NCI-H1417 treated with DMSO at 0.1 percent for 48 hours (cell line): ENCODE measurements at places on chromosomes 13 and 19.

DNA sequence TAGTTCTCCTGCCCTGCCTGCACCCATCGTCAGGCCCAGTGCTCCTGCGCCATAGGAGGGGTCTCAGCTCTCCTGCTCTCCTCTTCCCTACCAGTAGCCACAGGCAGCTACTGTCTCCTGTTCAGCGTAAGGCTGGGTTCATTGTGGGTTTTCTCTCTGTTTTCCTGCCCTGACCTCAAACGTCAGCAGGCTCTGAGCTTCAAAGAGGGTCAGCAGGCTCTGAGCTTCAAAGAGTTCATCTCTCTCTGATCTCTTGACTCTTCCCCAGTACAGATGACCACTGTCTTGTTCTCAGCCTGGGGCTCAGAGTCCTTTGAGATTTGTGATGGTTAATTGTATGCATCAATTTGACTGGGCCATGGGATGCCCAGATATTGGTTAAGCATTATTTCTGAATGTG lies 4.6 kb upstream of the CPB2 start:
- DNase-seq: no peak

- no peak for DNase-seq
Measured at GRCh38 chr19:51158474-51159129, 16.5 kb downstream of the SIGLEC7 start.

GRCh38 chr13:71587817-71588216 lies 279.2 kb downstream of the DACH1 start:
- DNase-seq: no peak

GRCh38 chr19:31339411-31339810 lies 9.8 kb downstream of the TSHZ3 start:
- no peak for DNase-seq

DNA sequence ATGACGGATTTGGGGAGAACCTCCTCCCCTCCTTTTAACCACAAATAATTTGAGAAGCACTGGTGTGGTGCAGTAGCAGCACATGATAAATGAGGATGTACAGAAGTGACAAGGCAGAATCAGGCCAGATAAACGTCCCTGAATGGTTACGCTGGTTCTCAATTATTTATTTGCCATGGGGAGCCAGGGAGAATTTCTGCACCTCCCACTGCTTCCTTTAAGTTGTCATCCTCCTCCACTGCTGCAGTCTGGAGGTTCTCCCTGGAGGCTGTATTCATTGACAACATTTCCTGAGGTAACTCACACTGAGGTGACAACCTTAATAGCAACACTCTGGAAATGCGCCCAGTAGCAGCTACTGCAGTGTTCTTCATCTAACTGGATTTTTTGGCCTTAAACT lies 308.9 kb upstream of the SLITRK1 start:
- no peak for DNase-seq

- no peak for DNase-seq
Measured at GRCh38 chr13:44726778-44727177, 150.6 kb upstream of the TSC22D1 start.

- DNase-seq: no peak
Measured at GRCh38 chr13:107450431-107450830, 764.9 kb downstream of the LIG4 start.

DNA sequence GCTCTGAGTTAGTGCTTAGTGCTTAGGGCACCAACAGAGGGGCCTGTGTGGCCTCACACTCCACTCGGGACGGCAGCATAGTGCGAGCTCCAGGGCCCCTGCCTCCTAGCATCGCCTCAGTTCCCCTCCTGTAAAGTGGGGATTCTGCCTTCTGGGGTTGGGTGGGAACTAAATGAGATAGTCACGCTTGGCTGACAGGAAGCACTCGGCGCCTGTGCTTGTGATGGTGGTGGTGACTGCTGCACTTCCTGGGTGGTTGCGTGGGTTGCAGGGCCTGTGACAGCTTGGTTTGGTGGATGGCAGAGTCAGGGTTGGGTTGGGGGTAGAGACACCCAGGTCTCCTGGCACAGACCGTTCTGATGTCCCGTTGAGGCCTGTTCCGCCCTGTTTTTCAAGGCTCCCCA lies 7.7 kb downstream of the PLEKHF1 start:
- DNase-seq: no peak

GRCh38 chr19:4060621-4061177 lies 6.0 kb downstream of the ZBTB7A start:
- DNase-seq: no peak

- DNase-seq: no peak
Measured at GRCh38 chr19:38190061-38190460, 34.0 kb downstream of the DPF1 start.

GRCh38 chr13:99419591-99420243 lies 81.6 kb upstream of the TM9SF2 start:
- DNase-seq: no peak

GRCh38 chr13:81639984-81640582 lies 1299.2 kb upstream of the SPRY2 start:
- no peak for DNase-seq

GRCh38 chr19:29413435-29413834 lies 112.4 kb upstream of the VSTM2B start:
- DNase-seq: no peak

DNA sequence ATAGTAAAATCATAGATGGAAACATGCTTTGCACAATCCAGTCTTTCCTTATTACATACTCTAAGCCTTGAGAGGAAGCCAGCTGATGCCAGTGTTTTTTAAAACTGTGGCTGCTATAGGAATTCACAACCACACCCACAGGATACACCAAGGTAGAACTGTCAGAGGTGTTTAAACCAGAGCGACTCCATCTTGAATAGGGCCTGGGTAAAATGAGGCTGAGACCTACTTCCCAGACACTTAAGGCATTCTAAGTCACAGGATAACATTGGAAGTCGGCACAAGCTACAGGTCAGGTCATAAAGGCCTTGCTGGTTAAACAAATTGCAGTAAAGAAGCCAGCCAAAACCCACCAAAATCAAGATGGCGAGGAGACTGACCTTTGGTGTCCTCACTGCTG lies 1.7 kb downstream of the SCGB2B2 start:
- no peak for DNase-seq

GRCh38 chr19:35741203-35741515 lies 1.1 kb downstream of the IGFLR1 start:
- DNase-seq: no peak

GRCh38 chr19:28386470-28386869 lies 826.5 kb downstream of the UQCRFS1 start:
- DNase-seq: no peak

GRCh38 chr19:16943942-16944625 lies 55.3 kb downstream of the F2RL3 start:
- no peak for DNase-seq

DNA sequence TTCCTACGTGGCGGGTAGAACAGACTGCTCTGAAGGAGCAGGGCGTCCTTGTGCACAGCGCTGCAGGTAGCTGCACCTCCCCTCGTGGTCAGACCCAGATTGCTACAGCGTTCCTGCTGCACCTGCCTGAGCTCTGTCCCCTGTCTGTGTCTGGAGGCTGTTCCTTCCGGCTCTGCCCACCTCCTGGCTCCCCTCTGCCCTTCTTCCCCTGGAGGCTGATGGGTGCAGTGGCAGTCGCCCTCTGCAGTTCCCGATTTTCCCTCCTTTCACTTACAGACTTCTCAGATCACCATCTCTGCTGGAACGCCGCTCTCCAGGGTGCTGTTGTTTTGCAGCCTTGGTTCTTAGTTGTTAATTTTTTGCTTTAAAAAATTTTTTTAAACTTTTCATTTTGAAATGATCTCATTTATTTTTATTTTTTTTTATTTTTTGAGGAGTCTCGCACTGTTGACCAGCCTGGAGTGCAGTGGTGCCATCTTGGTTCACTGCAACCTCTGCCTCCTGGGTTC lies 53.6 kb downstream of the SMARCA4 start:
- no peak for DNase-seq

GRCh38 chr19:4510435-4511255 lies 7.6 kb downstream of the PLIN4 start:
- DNase-seq: no peak

DNA sequence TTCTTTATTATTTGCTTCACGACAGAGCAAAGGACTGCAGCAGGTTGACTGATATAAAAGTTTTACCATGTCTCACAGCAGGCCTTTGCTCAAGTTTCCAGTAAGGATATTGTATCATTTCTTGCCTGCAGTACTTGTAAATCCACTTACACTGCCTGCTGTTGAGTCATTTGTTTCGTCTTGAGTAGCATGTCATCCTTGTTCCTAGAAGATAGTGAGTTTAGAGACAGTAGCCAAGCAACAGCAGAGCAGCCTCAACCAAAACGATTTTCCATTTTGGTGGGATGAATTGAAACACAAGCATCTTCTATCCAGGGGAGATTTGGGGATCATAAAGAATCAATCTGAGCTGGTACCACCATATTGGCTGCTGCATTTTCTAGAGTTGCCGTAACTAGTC lies 24.0 kb upstream of the ALOX5AP start:
- no peak for DNase-seq

DNA sequence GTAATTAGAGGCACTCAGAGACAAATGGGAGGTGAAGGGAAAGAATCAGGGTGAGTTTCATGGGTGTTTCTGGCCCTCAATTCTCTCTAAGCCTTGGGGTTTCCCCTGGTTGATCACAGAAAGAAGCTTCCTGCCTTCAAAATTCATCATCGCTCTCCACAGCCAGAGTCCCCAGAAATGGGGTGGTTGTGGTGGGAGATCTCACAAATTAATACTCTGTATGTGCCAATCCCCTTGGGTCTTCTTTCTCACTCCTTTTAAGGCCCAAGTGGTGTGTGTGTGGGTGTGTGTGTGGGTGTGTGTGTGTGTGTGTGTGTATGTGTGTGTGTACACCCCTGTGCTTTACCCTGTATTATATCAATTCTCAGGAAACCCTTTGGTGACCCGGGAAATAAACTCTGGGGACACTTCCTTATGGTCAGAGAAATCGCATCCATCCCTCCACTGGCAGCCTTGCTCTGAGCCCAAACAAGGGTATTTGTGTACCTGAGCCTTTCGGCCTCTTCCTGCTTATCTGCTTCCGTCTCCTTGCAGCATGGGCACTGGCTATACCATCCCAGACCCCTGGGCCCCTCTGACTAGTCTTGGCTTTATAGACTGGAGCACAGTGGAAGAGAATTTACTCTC lies 2.8 kb upstream of the FCGBP start:
- no peak for DNase-seq

DNA sequence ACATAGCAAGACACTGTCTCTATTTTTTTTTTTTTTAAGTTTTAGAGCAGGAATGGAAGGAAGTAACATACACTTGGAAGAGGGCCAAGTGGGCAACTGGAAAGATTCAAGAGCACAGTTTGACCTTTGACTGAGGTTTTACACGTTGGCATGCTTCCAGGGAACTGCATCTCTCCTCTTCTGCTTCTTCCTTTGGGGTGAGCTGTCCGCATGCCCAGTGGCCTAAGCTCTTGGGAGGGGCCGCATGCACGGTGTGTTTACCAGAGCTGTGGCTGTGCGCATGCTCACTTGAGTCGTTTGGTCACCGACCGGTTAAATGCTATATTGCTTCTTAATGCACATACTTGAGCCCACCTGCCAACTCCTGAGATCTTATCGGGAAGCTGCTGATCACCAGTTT lies 727.7 kb downstream of the UQCRFS1 start:
- DNase-seq: no peak

- no peak for DNase-seq
Measured at GRCh38 chr19:1026783-1027649, 608 bp downstream of the CNN2 start.

DNA sequence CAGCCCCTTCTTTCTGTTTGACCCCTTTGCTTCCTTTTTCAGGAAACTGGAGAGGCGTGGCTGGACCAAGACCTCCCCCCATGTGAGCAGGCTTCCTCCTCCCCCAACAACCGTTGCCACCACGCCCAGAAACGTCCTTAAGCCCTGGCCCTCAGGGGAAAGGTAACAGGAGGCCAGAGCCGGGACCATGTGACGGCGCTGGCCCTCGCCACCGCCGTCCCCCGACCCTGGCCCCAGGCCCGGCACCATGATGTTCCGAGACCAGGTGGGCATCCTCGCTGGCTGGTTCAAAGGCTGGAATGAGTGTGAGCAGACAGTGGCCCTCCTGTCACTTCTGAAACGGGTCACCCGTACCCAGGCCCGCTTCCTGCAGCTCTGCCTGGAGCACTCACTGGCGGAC lies 14.4 kb downstream of the SAMD4B start:
- no peak for DNase-seq

DNA sequence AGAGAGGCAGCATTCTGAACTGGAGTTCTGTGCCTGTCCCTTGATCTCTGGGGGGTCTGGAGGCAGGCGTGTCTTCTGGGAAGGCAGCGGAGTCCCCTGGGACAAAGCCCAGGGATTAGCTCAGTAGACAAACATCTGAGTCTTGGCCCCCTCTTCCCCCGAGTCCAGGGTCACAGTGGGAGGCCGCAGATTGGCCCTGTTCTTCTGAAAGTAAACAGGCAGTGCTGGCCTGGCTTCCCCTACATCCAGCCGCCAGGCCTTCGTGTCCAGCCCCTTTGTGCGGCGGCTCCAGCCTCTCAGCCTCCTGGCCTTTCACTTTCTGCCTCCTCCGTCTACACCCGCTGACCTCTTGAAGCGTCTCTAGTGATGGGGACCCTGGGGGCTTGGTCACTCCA lies 989 bp downstream of the NFILZ start:
- no peak for DNase-seq

- DNase-seq: no peak
Measured at GRCh38 chr13:40662866-40663265, 3.6 kb downstream of the FOXO1 start.

GRCh38 chr19:58318297-58318696 lies 8.5 kb upstream of the ZSCAN22 start:
- no peak for DNase-seq

DNA sequence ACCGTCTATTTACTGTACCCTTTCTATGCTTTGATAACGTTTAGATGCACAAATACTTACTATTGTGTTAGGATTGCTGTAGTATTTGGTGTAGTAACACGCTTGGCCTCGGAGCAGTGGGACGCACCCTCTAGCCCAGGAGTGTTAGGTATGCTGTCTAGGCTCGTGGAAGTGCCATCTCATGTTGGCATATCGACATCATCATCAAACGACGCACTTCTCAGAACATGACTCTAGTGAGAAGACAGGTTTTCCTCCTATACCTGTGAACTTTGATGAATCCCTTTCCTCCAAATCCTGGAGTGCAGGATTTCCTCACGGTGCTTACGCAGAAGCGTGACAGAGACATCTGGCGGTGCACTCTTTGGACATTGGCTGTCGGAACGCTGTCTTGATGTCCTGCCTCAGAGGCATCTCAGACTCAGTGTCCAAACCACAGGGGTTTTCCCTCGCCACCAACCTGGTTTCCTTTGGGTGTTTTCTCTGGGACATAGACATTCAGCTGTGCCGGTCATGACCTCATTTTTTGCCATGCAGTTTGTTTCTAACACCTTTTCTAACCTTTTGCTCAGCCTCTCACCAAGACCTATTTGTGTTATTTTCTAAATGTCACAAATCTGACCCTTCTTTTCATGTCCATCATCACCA lies 6.3 kb downstream of the SNRNP70 start:
- no peak for DNase-seq

- no peak for DNase-seq
Measured at GRCh38 chr19:12208221-12208620, 45.3 kb downstream of the ZNF136 start.

- DNase-seq: no peak
Measured at GRCh38 chr19:45323671-45324081, 1.0 kb upstream of the CKM start.
